GM13977 (cell line): ENCODE measurements at places on chromosomes 3 and 15.

DNA sequence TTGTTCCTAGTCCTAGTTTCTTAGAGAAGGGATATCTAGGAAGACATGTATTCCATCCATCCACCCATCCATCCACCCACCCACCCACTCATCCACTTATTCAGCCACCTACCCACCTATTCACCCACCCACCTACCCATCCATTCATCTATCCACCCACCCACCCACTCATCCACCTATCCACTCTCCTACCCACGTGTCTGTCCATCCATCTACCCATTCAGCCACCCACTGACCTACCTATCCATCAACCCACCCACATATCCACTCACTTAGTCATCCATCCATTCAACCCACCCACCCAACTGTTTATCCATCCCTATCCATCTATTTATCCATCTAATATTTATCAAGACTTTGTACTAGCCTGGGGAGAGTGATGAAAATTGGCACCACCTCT, 120.5 kb downstream of the FBLN2 start:
- DNase-seq: no peak

DNA sequence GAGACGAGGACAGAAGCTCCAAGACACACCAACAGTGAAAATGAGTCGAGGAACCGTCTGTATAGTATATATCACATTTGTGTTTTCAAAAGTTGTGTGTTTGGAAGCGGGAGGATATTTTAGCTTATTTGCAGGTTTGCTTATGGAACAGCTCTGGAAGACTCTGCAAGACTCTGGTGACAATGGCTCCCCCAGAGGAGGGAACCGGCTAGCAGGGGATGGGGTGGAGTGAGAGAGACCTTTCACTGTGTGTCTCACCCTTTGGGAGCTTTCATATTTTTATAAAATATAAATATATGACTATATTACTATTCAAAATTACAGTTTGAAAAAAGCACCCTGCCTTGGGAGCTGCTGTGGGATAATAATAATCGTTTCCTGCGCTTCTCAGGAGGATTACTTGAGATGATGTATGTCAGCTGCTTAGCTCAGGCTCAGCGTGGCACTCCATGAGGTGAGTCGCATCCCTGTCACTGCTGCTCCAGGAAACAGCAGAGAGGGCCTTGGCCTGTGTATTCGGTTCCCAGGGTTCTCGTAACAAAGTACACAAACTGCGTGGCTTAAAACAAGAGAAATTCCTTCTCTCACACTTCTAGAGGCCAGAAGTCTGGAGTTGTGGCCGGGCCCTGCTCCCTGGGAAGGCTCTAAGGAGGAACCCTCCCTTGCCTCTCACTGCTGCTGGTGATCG, 183.9 kb downstream of the FAM43A start:
- no peak for DNase-seq

DNA sequence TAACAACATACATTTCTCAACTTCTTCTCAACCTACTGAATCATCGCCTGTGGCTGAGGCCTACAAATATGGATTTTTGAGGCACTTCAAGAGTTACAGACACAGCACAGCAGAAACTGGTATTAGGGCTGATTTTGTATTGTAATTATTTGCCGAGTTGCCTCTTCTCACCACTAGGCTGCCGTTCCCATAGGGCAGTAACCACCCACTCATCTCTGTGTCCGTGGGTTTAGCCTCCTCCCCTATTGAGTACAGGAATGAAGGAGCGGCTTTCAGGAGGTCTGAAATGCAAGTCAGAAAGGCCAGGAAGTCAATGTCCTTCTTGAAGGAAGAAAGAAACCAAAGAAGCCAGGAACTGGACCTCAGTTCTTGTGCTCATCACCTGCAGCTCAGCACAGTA, 220.8 kb downstream of the MTHFS start:
- no peak for DNase-seq

GRCh38 chr3:181855825-181856224, 144.1 kb downstream of the SOX2 start:
- no peak for DNase-seq

- no peak for DNase-seq
Measured at GRCh38 chr15:83734487-83734886, 80.6 kb downstream of the ADAMTSL3 start.

DNA sequence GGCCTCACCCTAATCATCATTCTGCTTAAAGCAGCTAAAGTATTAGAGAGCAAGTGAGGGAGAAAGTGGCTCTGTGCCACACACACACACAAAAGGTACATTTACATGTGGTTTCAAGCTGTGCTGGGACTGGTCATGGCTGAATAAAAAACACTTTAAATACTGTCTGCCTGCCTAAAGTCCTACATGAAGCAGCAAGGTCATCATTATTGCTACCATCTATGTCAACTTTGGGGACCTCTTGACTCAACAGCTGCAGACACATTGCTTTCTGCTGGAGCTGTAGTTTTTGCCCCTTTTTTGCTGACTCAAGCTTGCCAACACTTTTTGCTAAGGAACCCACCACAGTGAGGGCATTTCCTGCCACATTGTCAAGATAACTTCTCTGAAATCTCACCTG, 1237.9 kb downstream of the ROBO2 start:
- DNase-seq: no peak

- no peak for DNase-seq
Measured at GRCh38 chr15:47872208-47872607, 154.9 kb downstream of the SEMA6D start.

DNA sequence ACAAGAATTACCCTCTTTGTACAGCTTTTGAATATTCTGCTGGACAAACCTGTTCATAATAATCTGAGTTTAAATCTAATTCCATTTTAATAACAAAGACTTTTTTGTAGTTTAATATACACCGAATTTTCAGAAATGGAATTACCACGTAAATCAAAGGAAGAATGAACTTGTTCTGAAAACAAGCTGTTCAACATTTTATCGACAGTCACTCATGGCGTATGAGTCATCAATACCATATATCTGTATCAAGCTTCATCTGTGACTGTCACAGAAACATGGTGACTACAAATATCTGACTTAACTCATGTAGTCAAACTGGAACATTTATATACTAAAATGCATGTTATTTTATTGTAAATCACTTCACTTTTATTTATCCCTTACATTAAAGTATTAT, 90.0 kb downstream of the EFL1 start:
- DNase-seq: no peak

- no peak for DNase-seq
Measured at GRCh38 chr3:121467085-121467484, 78.7 kb downstream of the POLQ start.

GRCh38 chr15:48976444-48977088, 12.8 kb upstream of the SHC4 start:
- no peak for DNase-seq

GRCh38 chr3:101248736-101249135, 71.6 kb downstream of the IMPG2 start:
- DNase-seq: no peak
